ENCODE measurements at places on chromosomes 11 and 22.

DNA sequence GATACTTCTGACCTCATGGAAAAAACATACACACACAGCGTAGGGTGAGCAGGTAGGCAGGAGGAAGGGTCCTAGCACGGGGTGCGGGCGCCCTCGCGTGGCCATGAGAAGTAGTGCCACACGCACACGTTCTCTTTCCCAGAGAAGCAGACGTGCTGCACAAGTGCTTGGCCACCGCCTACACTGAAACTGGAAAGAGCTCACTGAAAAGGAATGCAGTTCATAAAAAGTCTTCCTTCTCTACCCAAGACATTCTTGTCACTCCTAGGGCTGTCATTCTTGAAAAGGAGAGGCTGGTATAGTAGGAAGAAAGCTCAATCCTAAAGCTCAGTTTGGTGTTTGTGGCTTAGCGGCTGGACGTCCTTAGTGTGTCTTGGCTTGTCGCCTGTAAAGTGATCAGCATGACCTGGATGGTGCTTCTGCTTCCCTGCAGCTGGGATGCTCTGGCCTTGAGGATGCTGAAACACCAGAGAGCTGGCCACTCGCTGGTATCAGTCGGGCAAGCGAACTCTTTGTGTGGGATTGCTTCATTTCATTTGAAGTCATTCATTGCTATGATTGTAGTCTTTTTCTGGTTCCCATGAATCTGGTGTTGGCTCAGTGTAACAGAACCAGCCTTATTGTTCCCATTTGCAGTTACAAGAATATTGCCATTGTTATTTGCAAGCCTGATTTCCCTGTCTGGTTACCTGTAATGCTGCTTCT, 303.8 kb downstream of the NTM start:
- DNase-seq = peak; percentile 89

GRCh38 chr11:125070699-125071254, 7.7 kb downstream of the SLC37A2 start:
- peak; percentile 44 for DNase-seq

DNA sequence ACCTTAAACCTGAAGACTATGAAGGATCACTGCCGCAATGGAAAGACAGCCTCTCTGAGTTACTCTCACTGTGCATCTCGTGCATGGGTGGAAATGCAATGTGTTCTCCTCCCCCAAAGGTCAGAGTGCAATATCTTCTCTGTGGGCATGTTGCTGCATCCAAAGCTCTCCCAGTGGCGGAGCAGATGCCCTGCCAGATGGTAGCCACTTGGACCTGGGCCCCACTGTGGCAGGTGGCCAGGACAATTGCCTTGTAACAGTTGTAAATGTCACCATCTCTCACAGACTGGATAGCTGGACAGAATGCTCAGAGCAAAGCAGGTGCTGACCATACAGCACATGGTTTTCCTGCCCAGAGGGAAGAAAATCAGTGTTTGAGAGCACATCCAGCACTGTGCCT, 542.0 kb downstream of the FAM181B start:
- peak; percentile 49 for DNase-seq

- DNase-seq = no peak
Measured at GRCh38 chr11:69167130-69167915, 11.6 kb downstream of the SMIM38 start.

DNA sequence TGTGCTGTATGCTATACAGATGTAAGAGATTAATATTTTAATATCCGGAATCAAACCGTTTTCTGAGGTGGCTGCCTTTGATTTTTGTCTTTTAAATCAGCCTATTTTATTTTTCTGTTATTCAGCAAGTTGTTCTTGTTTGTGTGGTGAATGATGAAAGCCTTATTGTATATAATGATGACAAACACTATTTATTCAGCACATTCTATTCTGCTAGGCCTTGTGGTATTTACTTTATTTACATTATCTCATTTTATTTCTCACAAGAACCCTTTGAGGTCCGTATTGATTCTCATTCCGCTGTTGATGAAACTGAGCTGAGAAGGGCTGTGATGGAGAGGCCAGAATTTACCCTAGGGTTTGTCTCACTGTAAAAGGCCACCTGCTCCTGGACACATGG, 40.5 kb downstream of the KREMEN1 start:
- no peak for DNase-seq

- DNase-seq = no peak
Measured at GRCh38 chr22:48864748-48865147, 962.9 kb downstream of the BRD1 start.

GRCh38 chr11:105429096-105429910, 180.6 kb upstream of the GRIA4 start:
- DNase-seq = no peak

DNA sequence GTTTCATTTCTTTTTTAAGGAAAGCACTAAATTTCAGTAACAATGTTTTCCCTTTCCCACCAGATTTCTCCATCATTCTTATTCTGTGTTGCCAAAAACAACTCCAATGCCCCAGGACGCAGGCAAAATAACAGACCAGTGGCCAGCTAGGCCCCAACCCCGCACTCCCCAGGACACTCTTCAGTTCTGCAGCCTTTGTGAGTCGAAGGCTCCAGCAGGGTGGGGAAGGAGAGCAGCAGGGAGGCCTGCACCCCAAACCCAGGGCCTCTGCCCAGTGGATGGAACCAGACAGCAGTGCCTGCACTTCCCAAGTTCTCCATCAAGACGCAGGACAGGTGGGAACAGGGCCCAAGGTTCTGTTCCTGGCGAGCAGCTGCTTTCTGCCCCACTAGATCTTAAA, 34.4 kb downstream of the PPP2R1B start:
- no peak for DNase-seq

- no peak for DNase-seq
Measured at GRCh38 chr11:66321606-66322005, 4.8 kb upstream of the CD248 start.

DNA sequence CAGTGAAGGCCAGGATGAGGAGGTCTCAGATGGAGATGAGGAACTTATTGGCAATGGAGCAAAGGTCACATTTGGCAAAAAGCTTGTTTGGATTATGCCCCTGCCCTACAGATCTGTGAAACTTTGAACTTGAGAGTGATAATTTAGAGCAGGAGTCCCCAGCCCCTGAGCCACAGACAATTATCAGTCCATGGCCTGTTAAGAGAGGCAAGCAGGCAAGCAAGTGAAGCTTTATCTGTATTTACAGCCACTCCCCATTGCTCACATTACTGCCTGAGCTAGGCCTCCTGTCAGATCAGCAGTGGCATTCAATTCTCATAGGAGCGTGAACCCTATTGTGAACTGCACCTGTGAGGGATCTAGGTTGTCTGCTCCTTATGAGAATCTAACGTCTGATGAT, 1076.9 kb upstream of the TENM4 start:
- no peak for DNase-seq

DNA sequence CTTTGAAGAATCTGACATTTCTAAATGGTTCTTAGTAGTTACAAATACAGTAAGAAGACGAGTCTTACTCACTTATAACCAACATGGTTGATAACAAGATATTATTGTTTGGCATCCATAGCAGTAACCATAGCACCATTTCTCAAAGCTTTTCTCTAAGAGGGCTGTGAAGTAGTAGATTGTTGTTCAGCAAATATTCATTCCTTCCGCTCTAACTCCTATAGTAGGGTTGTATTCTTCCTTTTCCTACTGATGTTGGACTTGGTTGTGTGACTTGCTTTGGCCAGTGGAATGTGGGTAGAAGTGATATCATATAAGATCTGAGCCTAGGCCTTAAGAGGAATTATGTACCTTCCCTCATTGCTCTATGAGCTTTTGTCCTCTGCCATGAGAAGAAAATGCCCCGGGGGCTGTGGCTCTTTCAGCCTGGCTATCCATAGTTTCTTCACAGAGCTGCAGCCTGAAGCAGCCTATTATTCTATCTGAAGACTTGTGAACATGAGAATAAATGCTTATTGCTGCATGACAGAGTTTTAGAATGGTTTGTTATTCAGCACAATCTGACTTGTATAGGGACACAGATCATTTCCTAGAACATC, 28.9 kb upstream of the ZBED5 start:
- DNase-seq = no peak

DNA sequence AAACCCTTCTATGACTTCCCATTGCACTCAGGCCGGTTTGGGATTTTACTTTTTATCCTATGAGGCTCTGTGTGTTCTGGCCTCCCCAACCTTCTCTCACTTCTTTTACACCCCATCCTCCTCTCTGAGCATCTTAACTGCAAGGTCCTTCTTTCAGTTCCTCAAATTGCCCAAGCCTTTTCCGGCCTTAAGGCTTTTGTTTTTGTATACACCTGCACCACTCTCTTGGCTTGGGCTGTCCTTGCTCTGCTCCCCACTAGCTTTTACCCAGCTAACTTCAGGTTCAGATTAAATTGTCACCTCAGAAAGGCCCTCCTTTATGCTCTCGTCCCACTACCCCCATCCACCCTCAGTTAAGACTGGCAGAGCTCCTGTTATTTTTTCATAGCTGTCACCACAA, 55.5 kb downstream of the FAM83F start:
- DNase-seq = no peak

GRCh38 chr11:35016916-35017315, 100.5 kb downstream of the PDHX start:
- no peak for DNase-seq

DNA sequence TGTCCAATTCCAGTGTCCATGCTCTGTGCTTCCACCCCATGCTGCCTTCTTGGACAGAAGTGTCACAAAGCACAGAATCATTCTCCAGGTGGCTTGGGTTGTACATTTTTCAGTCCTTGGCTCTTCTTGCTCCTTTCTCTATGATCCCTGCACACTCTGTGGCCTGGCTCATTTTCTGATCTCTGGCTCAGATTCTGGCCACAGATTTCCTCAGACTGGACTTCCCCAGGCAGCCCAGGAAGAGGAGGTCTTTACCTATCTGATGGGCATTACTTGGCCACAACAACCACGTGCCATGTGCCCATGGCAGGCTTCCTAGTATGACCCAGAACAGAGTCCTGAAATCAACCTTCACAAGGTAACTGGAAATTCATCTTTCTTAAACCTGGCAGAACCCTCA, 27.2 kb downstream of the SYTL2 start:
- no peak for DNase-seq

DNA sequence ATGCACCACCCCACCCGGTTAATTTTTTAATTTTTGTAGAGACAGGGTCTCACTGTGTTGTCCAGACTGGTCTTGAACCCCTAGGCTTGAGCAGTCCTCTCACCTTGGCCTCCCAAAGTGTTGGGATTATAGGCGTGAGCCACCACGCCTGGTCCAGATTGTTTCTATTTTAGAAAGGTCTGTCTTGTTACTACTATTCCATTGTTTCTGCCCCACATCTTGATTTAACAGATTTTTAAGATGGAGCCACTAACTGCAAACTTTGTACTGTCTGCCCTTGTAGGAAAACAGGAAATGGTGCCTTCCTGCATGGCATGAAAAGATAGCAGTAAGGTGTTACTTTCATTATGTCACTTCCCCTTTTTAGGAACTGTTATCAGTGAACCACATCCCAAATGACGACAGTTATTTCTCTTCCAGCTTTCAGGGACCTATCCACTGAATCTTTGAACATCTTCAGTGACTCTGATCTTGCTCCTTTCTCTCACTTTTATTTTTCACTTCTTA, 23.2 kb downstream of the TAF1D start:
- DNase-seq = no peak

DNA sequence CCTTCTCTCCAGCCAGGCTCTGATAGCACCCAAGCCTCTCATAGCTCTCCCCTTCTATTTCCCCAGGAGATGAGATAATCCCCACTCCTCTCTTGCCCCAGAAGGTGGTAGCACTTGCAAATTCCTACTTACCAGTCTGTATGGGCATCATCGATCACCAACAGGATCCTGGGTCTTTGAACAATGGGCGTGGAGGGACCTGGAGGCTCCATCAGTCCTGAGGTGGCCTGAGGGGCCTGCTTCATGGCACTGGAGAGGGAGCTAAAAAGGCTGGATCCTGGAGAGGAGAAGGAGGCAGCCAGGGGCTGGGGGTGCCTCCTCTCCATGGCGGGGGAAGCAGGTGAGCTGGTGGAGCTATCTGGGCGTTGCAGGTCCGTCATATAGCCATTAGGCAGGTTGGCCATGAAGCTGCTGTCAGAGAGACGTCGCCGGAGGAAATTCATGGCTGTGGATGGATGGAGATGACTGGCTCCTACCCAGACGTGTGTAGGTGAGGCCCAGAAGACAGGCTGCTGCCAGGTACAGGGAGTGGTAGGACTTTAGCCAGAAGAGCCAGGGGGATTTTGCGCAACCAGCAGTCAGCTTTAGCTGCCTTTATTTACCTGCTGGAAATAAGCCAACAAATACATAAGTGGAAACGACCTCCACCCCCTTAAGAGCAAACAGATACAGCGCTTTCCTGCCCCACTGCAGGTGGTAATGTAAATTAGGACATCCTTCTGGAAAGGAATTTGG, 51.8 kb downstream of the SYN3 start:
- DNase-seq = no peak

DNA sequence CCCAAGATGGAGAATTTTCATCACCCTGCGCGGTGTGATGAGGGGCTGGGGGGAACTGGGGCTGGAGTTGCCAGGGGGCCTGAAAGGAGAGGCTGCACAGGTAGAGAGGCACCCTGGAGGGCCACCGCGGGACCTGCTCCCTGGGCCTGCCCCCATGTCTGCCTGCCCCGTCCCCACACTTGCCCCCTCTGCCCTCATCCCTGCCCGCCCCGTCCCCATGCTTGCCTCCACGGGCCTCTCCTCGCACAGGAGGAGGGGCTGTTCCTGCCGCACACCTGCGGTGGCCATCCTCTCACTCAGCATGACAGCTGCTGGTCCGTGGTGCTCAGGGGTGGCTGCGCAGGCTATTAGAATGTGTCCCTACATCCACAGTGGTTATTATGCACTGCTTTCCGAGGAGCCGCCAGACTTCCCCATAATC, 43.5 kb downstream of the LINC01488 start:
- no peak for DNase-seq

- peak; percentile 60 for DNase-seq
Measured at GRCh38 chr11:36751335-36751781, 153.3 kb upstream of the RAG2 start.

DNA sequence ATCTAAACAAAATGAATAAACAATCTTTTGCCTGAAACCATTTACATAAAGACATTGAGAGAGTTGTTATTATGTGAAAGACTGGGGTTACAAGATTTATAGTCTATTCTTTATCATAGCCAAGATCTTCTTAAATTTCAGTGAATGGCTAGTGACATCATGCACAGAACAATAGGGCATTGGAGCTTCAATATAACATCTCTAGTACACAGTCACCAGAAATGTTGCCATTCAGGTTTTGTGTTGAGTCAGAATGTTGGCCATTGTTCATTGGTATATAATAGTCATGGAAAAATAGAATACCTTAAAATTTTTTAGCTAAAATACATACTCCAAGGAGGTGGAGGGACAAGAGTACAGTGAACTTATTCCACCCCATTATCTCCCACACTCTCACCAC, 44.3 kb downstream of the SLC5A12 start:
- DNase-seq = no peak

GRCh38 chr11:106086135-106086534, 8.7 kb downstream of the AASDHPPT start:
- no peak for DNase-seq

Measured in right hindlimb (tissue), 1 donor.